Stimulated activated CD4-positive, alpha-beta T cell treated with anti-CD3 and anti-CD28 coated beads, Interleukin-1b, Interleukin-23, amount 100 ng/mL, for 4 hours (primary cell): ENCODE measurements at places on chromosomes 12 and 14.

DNA sequence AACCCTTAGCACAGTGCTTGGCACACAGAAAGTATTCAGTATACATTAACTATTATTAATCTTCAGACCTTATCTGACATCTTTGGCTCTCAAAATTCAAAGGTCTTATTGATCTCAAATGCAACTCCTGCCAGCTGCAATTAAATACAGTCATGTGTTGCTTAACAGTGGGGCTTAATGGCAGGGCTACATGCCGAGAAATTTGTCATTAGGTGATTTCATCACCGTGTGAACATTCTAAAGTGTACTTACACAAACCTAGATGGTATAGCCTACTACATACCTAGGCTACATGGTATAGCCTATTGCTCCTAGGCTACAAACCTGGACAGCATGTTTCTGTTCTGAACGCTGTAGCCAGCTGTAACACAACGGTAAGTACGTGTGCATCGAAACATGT lies 156.3 kb upstream of the TMCC3 start:
- DNase-seq, result no peak

DNA sequence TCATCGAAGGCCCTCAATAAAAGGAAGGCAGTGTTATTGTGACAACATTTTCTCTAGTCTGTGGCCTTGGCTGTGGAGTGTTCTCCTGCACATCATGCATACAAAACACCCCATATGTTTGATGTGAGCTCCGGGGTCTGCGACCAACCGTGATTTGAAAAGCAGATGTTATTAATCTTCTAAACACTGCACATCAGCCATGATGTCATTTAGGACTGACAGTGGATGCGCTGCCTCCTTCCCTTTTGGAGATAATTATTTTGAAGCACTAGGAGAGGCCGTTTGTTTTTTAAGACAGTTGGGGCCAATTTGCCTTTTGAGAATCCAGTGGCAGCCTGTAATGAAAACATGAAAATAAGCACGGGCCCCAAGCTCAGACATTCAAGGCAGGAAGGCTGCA lies 1041.6 kb downstream of the BCL11B start:
- no peak for DNase-seq

DNA sequence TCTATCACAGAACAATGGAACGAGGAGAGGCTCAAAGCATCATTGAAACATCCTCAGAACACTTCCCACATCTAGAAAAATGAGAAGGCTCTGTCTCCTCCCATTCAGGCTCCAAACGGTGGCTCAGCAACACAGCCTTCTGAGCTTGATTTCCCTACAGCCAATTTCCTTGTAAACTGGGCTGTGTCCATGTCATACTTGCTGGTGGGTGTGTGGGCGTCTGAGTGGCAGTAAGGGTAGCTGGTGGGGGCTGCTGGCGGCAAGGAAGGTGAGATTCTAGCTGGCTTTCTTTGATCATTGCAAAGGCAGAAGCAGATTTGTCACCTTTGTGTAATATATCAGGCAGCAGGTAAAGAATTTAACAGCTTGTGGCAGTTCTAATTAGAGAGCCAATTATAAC lies 163.7 kb downstream of the CALM1 start:
- no peak for DNase-seq

DNA sequence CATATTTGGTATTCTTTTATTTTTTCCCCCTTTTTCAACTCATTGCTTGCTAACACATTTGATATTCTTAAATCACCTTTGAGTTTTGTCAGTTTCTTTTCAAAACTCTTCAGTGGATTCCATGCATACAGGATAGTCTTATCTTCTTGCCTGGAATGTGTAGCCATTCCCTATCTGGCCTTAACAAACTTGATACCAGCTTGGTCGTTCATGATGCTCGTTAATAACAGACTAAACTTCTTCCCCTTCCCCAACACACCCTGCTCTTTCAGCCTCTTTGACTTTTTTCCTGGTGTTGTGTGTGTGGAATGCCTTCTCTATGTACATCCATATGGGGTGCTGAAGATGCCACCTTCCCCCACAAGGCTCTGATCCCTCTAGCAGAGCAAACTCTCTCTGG lies 17.7 kb upstream of the CALM1 start:
- no peak for DNase-seq

GRCh38 chr14:52700701-52701172 lies 5.4 kb upstream of the ERO1A start:
- no peak for DNase-seq

DNA sequence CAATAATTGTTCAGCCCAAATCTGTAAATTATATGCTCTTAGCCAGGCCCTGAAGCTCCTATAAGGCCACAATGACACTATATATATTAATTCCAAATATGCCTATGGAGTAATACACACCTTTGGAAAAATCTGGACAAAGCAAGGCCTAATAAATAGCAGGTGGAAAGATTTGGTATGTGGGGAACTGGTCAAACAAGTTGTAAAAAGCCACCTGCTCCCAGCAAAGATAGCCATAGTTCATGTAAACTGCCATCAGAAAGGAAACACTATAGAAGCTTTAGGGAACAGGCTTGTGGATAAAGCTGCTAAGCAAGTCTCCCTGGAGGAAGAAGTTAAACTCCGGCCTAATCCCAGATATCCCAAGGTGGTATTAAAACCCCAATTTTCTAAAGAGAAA lies 29.7 kb downstream of the PRMT8 start:
- no peak for DNase-seq

- no peak for DNase-seq
Measured at GRCh38 chr14:95253039-95253630, 66.6 kb downstream of the CLMN start.

- no peak for DNase-seq
Measured at GRCh38 chr12:90939382-90939781, 15.6 kb downstream of the CCER1 start.

- DNase-seq, result no peak
Measured at GRCh38 chr14:105748204-105748578, 221.8 kb downstream of the TMEM121 start.

GRCh38 chr14:31530136-31530535 lies 31.1 kb upstream of the NUBPL start:
- DNase-seq, result no peak

- DNase-seq, result no peak
Measured at GRCh38 chr12:123118497-123118896, 32.4 kb downstream of the PITPNM2 start.

- DNase-seq, result no peak
Measured at GRCh38 chr12:16857456-16857923, 251.5 kb upstream of the LMO3 start.

GRCh38 chr12:926641-927040 lies 22.9 kb downstream of the RAD52 start:
- DNase-seq, result no peak
